Central memory CD8-positive, alpha-beta T cell (primary cell): ENCODE measurements at places on chromosomes 12 and 14.
A peak's percentile ranks its signal among the peaks of the same experiment; 100 is the strongest.

- no peaks in the 10 kb centered on the region for H3K4me1 ChIP-seq
- no peaks in the 10 kb centered on the region for H3K27me3 ChIP-seq
- no peak for DNase-seq
- no peak overlapping the region for H3K27ac ChIP-seq
These were observed 447.7 kb downstream of the PDZRN4 start for GRCh38 chr12:41635626-41636364.

DNA sequence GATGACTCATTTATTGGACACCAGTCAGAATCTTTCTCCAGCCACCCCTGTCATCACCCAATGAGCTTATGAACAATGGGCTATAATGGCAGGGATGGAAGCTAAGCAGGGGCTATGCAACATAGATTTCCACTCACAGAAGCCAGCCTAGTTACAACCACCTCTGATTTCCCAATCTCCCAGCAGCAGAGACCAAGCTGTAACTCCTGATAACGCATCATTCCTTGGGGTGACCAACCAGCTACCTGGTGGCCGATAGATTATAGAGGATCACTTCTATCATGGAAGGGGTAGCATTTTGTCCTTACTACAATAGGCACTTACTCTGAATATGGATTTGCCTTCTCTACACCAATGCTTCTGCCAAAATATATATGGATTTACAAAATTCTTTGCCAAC lies 302.3 kb upstream of the ATXN7L3B start:
- H3K27ac ChIP-seq, result no peak overlapping the region
- no peaks in the 10 kb centered on the region for H3K36me3 ChIP-seq
- no peaks in the 10 kb centered on the region for H3K4me1 ChIP-seq
- H3K27me3 ChIP-seq, result no peaks in the 10 kb centered on the region
- H3K4me3 ChIP-seq, result no peak overlapping the region

DNA sequence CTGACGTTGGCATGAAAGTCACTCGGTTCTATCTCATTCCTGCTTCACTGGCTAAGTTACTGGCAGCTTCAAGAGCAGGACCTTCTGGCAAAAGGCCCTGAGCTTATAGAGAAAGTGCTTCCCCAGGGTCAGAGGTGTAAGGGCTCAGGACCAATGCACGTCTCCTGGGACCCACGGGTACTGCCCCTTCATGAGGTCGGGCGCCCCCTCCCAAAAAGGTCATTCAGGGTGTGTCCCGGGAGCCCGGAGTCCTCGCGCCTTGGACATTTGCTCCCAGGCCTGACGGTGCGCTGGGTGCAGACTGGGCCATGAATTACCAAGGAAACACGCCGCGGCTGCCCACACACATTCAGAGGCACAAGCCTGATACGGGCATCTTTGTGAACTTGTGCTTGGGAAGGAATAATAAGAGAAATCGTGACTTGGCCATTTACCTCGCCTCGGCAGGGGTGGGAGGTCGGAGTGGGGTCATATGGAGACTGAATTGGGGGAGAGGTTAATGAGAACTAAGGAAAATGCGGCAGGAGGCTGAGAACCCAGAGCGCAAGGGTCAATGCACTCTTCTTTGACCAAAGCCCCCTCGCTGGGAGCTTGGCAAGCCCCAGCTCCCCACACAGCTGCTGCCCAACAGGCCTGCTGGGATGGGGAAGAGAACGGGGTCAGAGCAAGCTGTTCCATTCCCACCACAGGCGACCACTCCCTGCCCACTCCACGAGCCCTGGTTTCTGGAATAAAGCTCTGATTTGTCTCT lies 15.7 kb upstream of the SLC6A12 start:
- no peak for DNase-seq
- H3K4me1 ChIP-seq, result no peaks in the 10 kb centered on the region
- H3K36me3 ChIP-seq, result no peaks in the 10 kb centered on the region
- H3K27ac ChIP-seq, result no peak overlapping the region
- H3K27me3 ChIP-seq, result peaks cover 57% of the 10 kb centered on the region

GRCh38 chr14:100078997-100079725 lies 13.9 kb downstream of the EVL start:
- DNase-seq, result peak; percentile 83
- peaks cover 95% of the 10 kb centered on the region for H3K4me1 ChIP-seq
- peak overlapping the region; percentile 96 for H3K27ac ChIP-seq
- H3K4me3 ChIP-seq, result peak overlapping the region; percentile 85
- peaks cover 53% of the 10 kb centered on the region for H3K36me3 ChIP-seq

- no peak for DNase-seq
- H3K27me3 ChIP-seq, result no peaks in the 10 kb centered on the region
- peaks cover 6% of the 10 kb centered on the region for H3K4me1 ChIP-seq
- H3K36me3 ChIP-seq, result peaks cover 79% of the 10 kb centered on the region
- H3K4me3 ChIP-seq, result no peak overlapping the region
- no peak overlapping the region for H3K27ac ChIP-seq
These were observed 31.3 kb upstream of the PSEN1 start for GRCh38 chr14:73105050-73105449.

- no peaks in the 10 kb centered on the region for H3K27me3 ChIP-seq
- H3K4me3 ChIP-seq, result no peak overlapping the region
- H3K4me1 ChIP-seq, result no peaks in the 10 kb centered on the region
- H3K27ac ChIP-seq, result no peak overlapping the region
- no peak for DNase-seq
These were observed 366.8 kb upstream of the ATXN7L3B start for GRCh38 chr12:74170645-74171477.

GRCh38 chr14:101628471-101628966 lies 67.2 kb downstream of the DIO3 start:
- no peaks in the 10 kb centered on the region for H3K4me1 ChIP-seq
- DNase-seq, result peak; percentile 59
- peaks cover 3% of the 10 kb centered on the region for H3K36me3 ChIP-seq
- H3K4me3 ChIP-seq, result no peak overlapping the region
- no peak overlapping the region for H3K27ac ChIP-seq

- H3K36me3 ChIP-seq, result no peaks in the 10 kb centered on the region
- peak overlapping the region; percentile 39 for H3K27ac ChIP-seq
- no peak for DNase-seq
These were observed 194.4 kb downstream of the EFCAB11 start for GRCh38 chr14:89760086-89760485.

- H3K4me3 ChIP-seq, result no peak overlapping the region
- H3K4me1 ChIP-seq, result no peaks in the 10 kb centered on the region
- H3K27me3 ChIP-seq, result peaks cover 35% of the 10 kb centered on the region
- H3K27ac ChIP-seq, result no peak overlapping the region
These were observed 103.2 kb upstream of the VRK1 start for GRCh38 chr14:96693987-96694386.

DNA sequence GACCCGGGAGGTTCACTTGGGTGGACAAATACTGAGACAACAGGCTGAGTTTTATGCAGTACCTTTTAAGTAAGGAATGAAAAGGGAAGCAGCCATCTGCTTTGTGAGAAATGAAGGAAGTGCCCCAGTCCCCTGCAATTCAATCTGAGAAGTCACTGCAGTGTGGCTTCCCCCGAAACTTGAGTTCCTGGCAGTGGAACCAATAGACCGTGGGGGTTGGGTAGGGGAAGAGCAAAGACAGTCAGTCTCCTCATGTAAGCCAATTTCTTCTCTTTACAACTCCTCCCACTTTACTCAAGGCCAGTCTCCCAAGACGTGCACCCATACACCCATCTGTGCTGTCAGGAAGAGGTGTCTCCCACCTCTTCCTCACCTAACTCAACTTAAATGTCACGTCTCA lies 206.5 kb downstream of the BCAT1 start:
- no peak for DNase-seq
- H3K4me1 ChIP-seq, result peaks cover 22% of the 10 kb centered on the region
- no peak overlapping the region for H3K4me3 ChIP-seq
- no peaks in the 10 kb centered on the region for H3K36me3 ChIP-seq

DNA sequence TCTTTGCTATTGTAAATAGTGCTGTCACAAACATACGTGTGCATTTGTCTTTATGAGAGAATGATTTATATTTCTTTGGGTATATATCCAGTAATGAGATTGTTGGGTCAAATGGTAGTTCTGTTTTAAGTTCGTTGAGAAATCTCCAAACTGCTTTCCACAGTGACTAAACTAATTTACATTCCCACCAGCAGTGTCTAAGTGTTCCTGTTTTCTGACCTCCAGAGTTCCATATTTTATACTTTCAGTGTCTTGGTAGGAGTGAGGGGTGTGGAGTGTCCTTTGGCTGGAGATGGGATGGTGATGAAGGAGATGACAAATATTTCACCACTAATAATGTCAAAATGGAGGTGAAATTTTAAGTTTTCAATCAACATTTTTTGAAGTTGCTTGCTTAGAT lies 86.4 kb downstream of the DACT1 start:
- H3K36me3 ChIP-seq, result no peaks in the 10 kb centered on the region
- H3K4me3 ChIP-seq, result no peak overlapping the region
- no peak for DNase-seq
- no peaks in the 10 kb centered on the region for H3K27me3 ChIP-seq
- no peak overlapping the region for H3K27ac ChIP-seq

DNA sequence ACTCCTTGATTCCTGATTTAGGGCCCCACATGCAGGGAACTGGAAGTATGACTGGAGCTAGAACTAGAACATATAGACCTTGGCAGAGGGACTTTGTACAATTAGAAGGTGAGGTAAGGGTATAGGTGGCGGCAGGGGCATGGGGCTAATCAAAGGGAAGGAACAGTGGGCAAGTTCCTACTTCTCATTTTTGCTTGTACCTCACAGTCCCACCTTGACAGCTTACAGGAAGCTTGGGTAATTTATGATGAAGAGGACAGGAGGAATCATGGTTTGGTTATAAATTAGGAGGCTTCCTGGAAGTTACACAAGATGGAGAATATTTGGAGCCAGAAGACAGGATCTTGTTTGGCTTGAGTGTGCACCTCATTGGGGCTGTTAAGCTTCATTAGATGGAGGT lies 33.4 kb downstream of the SUSD6 start:
- no peak overlapping the region for H3K27ac ChIP-seq
- H3K4me1 ChIP-seq, result peaks cover 83% of the 10 kb centered on the region
- DNase-seq, result no peak

- H3K4me3 ChIP-seq, result no peak overlapping the region
- no peaks in the 10 kb centered on the region for H3K27me3 ChIP-seq
- H3K27ac ChIP-seq, result no peak overlapping the region
- H3K4me1 ChIP-seq, result no peaks in the 10 kb centered on the region
These were observed 122.8 kb downstream of the TTC7B start for GRCh38 chr14:90693413-90693812.

- no peak overlapping the region for H3K4me3 ChIP-seq
- H3K27ac ChIP-seq, result no peak overlapping the region
These were observed 184.0 kb downstream of the TMX1 start for GRCh38 chr14:51424041-51424440.

GRCh38 chr12:19965196-19966038 lies 402.9 kb upstream of the PDE3A start:
- no peak for DNase-seq
- H3K36me3 ChIP-seq, result no peaks in the 10 kb centered on the region
- H3K4me3 ChIP-seq, result no peak overlapping the region
- H3K27ac ChIP-seq, result no peak overlapping the region
- no peaks in the 10 kb centered on the region for H3K27me3 ChIP-seq

- H3K4me3 ChIP-seq, result no peak overlapping the region
- DNase-seq, result no peak
- peak overlapping the region; percentile 1 for H3K27ac ChIP-seq
- peaks cover 5% of the 10 kb centered on the region for H3K36me3 ChIP-seq
- H3K4me1 ChIP-seq, result peaks cover 50% of the 10 kb centered on the region
These were observed 23.8 kb downstream of the SLC16A7 start for GRCh38 chr12:59619461-59620240.

DNA sequence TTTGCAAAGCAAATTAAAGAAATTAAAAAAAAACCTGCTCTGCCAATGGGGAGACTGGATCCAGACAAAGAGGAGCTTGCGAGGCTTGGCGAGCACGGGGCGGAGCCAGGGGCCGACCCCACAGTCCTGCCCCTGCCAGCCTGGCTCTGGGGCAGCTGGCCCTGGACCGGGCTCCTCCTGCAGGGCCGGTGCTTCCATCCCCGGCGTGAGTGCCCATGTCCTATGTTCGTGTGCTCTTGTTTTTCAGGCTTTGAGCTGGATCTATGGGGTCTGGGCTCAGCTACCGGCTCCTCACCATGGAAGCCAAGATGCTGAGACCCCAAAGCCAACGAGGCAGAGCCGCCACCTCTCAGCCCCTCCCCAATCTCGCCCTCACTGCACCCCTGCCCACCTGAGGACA lies 176.8 kb downstream of the KIF26A start:
- DNase-seq, result no peak
- no peaks in the 10 kb centered on the region for H3K36me3 ChIP-seq
- H3K4me1 ChIP-seq, result no peaks in the 10 kb centered on the region
- no peak overlapping the region for H3K4me3 ChIP-seq
- peaks cover 6% of the 10 kb centered on the region for H3K27me3 ChIP-seq
- no peak overlapping the region for H3K27ac ChIP-seq

DNA sequence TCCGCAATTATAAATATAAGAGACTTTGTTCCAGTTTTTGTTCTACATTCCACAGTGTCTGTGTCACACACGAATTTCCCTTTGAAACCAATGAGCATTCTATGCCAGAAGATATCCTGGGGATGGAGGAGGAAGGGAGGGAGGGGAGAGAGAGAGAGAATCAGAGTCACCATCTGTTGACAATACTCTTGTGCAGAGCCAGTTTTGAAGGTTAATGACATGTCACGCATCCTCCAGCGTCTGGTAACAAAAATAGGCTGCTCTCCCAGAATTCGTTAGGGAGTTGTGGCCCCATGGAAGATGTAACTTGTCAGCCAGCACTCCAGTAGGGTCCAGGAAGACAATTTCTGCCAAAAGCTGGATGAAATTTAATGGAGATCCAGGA lies 213.5 kb upstream of the KRR1 start:
- no peaks in the 10 kb centered on the region for H3K27me3 ChIP-seq
- H3K27ac ChIP-seq, result no peak overlapping the region
- H3K4me3 ChIP-seq, result no peak overlapping the region
- DNase-seq, result no peak

GRCh38 chr12:96828169-96828789 lies 78.8 kb upstream of the NEDD1 start:
- no peaks in the 10 kb centered on the region for H3K4me1 ChIP-seq
- no peaks in the 10 kb centered on the region for H3K36me3 ChIP-seq
- DNase-seq, result no peak
- no peaks in the 10 kb centered on the region for H3K27me3 ChIP-seq

GRCh38 chr12:2583091-2583497 lies 211.7 kb upstream of the FKBP4 start:
- H3K36me3 ChIP-seq, result peaks cover 3% of the 10 kb centered on the region
- H3K27ac ChIP-seq, result no peak overlapping the region
- DNase-seq, result no peak
- H3K27me3 ChIP-seq, result peaks cover 73% of the 10 kb centered on the region
- no peak overlapping the region for H3K4me3 ChIP-seq

- no peaks in the 10 kb centered on the region for H3K36me3 ChIP-seq
- H3K4me3 ChIP-seq, result no peak overlapping the region
- H3K4me1 ChIP-seq, result no peaks in the 10 kb centered on the region
- no peaks in the 10 kb centered on the region for H3K27me3 ChIP-seq
These were observed 1701.5 kb upstream of the FLRT2 start for GRCh38 chr14:83828406-83828805.

- peaks cover 9% of the 10 kb centered on the region for H3K4me1 ChIP-seq
- no peak for DNase-seq
These were observed 10.5 kb upstream of the RPLP0 start for GRCh38 chr12:120211243-120211903.
